Epithelial cell of proximal tubule (primary cell): ENCODE measurements at places on chromosomes 12 and 14. TPM values are rescaled to one million over a fixed set of nuclear protein-coding genes. Genes with fewer than 3 reads are reported as not detected.

- no peak for DNase-seq
These were observed 219.9 kb downstream of the AACS start for GRCh38 chr12:125284945-125285685.

DNA sequence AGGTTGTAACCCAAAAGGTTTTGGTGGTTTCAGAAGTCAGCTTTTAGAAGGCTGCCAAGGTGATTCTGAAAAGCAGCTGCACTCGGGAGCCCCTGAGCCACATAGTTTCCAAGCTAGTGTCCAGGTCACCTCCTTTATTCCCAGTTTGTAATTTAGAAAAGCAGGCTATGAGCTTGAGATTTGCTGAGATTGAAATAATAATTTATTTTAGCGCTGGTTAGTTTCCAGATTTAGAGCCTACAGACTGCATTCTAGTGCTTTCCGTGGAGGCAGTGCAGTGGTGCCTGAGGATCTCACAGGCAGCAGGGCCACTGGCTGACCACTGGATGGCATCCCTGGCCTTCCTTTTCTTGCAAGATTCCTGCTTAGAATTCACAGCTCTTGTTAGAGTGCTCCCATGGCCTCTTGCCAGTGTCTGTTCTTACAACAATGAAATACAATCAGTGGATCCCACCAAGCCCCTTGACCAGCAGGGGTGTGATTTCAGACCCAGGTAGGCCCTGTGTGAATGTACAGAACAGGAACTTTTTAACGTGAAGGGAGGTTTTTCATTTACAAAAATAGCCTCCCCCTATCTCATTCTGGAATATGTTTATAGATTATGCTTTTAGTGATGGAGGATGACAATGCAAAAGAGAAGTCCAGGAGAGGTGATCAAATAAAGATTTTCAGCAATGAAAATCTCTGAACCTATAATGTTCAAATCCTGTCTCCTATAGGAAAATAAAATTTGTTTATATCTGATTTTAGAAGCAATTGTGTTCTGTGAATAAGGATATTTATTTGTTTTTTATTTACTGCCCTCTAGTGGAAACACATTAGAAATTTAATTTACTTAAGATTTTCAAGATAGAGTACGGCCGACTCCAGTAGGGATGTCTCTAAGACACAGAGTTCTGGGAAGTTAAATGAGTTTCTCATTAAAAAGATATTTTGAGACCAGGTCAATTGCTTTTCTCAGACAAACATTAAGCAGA lies 362.1 kb upstream of the STXBP6 start:
- DNase-seq, result no peak

DNA sequence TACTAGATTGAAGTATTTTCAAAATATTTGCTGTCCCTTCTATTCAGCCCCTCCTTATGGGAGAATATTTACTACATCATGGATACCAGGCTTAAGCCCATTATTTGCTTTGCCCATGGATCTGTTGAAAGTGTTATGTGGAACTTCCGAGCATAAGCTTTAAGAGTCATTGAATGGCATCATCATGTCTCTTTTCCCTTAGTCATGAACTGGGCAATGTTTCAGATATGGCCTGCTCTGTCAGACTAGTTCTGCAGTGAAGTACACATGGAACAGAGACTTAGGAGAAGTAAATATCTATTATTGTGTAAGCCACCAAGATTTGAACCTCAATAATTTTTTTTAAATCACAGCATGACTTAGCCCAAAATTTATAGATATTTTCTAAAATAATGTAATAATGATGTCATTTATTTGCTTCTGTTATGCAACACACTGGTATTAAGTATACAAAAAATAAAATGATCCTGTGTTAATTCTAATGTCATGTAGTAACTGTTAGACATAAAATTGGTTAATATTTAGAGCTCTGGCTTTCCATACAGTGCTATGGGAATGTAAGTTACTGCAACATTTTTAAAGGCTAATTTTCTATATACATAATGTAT lies 1097.3 kb downstream of the SLC16A7 start:
- DNase-seq, result no peak

The DAO gene
- total RNA-seq, result not detected in 2 replicates

The SMOC1 gene
- 1.3 and 7.4 TPM in 2 replicates for total RNA-seq

The CHST11 gene
- 33.8 and 44.3 TPM in 2 replicates for total RNA-seq

GRCh38 chr12:44117337-44117736 lies 281.5 kb downstream of the TMEM117 start:
- no peak for DNase-seq

DNA sequence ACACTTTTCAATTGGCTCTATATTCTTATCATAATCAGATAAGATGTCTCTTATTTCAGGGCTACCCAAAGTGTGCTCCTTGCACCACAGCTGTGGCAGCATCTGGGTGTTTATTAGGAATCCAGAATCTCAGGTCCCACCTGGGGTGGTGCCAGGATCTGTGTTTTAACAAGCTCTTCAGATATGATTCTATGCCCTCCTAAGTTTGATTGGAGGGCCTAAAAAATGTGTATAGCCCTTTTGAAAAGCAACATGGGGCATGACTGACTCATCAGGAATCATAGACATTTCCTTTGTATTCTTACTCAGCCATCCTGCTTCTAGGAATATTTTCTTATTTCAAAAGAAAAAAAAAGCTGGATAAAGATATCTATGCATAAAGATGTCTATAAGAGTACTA lies 103.1 kb downstream of the HELB start:
- no peak for DNase-seq

The XRCC3 gene
- total RNA-seq, result 32.5 and 55.0 TPM in 2 replicates

DNA sequence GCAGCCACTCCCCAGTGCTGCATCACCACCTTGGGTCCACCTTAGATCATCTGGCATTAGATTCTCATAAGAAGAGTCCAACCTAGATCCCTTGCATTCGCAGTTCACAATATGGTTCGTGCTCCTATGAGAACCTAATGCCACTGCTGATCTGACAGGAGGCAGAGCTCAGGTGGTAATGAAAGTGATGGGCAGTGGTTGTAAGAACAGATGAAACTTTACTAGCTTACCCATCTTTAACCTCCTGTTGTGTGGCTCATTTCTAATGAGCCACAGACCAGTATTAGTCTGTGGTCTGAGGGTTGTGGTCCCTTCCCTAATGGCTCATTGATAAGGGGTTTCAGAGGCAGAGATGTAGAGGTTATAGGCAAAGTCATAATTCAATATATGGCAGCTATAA lies 615.9 kb upstream of the MIS18BP1 start:
- DNase-seq, result no peak

The NELL2 gene
- 0.46 and 4.1 TPM in 2 replicates for total RNA-seq

GRCh38 chr14:89550821-89551220 lies 133.8 kb upstream of the FOXN3 start:
- DNase-seq, result no peak
